Ascending aorta (tissue), 2 donors: ENCODE measurements at places on chromosomes 1 and 21.
A peak's percentile ranks its signal among the peaks of the same experiment; 100 is the strongest.

GRCh38 chr1:25619101-25619890 lies 2.7 kb downstream of the MAN1C1 start:
- no peak for DNase-seq

- no peak for DNase-seq
Observed at GRCh38 chr1:50516056-50516455, 92.8 kb upstream of the DMRTA2 start.

DNA sequence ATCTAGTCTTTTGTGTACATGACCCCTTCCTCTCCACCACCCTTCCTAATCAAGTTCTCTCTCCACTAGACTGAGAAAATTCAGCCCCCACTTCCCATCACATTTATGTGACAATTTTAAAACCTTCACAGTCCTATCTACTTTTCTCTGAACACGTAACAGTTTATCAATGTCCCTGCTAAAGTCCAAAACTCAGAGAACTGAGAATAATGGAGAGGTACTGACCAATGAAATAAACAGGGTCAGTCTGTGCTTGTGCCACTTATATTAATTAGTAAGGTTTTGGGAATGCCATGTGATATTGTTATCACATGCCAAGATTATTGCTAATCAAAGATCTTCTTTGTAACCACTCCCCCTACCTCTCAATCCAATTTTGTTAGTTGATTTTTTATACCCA lies 164.2 kb upstream of the KIAA0040 start:
- DNase-seq, result no peak

DNA sequence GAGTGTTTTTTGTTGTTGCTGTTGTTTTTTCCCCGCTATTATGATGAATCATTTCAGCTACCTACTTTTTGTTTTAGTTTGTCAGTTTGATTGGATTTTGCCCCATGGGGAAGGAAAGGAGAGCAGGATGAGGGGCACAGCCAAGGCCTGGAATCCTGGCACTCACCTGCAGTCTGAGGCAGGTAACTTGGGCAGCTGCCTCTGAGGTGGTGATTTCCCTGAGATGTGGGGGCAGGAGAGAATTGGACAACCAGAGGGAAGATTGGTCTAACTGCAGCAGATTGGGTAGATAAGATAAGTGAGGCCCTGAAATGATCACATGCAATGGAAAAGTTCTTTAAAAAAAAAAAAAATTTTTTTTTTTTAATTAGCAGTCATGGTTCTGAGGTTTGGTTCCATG lies 1.5 kb upstream of the LAX1 start:
- no peak for DNase-seq

DNA sequence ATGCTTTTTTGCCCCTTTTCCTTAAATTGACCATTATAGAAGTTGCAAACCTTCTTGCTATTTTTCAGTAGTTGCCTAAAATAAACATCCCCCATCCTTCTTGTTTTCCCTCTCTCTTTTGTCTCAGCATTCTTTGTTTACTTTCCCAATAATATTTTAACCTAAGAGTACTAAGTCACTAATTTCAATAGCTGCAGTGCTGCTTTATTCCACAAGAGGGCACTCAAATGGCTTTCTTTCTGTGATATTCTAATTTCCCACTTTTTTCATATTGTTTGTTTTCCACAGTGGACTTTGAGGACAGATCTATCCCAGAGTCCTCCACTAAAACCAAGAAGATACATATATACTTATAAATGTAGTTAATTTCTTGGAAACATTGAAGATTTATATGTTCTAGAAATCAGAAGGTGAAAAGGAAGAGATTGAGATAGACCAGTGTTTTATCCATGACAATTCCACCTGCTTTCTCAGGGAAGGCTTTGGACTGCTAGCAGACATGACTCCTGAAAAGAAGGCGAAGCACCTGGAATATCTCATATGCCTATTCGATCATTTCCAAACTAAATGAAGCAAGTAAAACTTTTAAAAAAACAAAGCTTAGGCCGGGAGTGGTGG lies 104.8 kb upstream of the GRIK1 start:
- no peak for DNase-seq

DNA sequence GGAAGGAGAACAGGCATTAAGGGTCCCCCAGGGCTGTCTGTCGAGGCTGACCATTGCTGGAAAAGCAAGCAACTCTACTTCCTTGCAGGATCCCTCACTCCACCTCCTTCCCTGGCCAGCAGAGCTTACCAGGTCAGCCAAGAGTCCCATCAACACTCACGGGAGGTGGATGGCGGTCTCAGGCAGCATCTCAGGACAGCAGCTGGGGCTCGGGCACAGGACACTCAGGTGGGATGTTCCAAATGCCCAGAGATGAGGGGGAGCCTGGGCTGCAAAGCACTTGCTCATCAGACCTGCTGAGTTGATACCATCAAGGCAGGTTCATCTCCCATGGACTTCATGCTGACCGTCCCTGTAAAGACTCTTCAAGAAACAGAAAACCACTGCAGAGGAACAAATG lies 559.8 kb downstream of the NPHP4 start:
- DNase-seq, result no peak

DNA sequence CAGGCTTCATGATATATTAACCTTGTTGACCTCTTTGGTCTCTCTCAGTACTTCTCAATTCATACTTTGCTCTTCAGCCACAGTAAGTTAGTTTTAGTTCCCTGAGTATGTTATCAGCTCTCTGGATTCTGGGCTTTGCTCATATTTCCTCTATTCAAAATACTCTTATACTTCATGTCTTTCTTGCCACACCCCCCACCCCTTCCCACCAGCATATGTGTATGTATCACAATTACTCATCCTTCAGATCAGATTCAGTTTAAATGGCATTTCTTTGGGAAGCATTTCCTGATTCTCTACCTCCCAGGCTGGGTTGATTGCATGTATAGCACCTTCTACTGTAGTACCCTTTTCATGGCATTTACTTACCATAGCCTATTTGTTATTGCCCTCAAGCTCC lies 28.3 kb downstream of the SLC30A7 start:
- no peak for DNase-seq

GRCh38 chr1:87403061-87403820 lies 74.6 kb downstream of the LMO4 start:
- DNase-seq, result no peak

DNA sequence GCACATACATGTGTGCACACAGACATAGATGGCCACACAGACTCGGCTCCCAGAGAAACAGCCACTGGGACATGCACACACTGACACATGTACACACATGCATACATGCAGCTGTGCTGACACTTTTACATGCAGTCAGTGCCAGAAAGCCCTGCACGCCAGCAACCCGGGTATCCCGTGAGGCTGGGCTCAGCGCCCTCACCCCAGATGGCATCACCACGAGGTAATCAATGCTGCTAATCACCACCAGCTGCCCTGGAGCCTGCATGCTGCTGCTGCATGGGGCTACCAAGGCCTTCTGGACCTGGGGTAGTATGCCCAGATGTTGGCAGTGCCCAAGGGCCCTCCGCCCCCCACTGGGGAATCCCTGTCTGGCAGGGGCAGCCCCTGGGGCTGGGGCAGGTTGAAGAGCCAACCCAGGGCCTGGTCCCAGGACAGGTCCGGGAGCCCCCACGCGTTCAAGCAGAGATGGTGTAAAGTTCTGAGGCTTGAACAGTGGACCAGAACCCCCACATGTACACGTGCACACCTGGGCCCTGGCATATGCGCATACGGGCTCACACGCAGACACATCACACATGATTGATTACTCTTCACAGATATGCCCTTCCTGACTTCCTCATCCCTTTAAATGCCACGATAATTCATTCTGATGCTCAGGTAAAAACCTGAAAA lies 2.7 kb upstream of the COL16A1 start:
- DNase-seq, result no peak

DNA sequence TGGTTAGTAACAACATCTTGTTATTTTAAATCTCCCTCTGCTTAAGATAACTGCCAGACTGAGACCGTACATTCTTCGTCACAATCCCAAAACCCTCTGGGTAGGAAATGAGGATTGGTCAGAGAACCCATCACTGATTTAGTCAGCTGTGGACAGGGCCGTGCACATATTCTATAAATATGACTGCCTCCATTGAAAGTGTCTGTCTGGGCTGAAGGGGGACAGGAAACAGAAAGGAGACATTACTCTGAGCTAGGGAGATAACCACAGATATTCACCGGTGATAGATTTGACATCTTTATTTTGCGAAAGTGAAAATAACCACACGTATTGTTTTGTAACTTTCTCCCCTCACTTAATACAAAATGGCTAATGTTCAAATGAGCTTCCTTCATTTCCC lies 36.9 kb upstream of the ST6GALNAC5 start:
- no peak for DNase-seq

DNA sequence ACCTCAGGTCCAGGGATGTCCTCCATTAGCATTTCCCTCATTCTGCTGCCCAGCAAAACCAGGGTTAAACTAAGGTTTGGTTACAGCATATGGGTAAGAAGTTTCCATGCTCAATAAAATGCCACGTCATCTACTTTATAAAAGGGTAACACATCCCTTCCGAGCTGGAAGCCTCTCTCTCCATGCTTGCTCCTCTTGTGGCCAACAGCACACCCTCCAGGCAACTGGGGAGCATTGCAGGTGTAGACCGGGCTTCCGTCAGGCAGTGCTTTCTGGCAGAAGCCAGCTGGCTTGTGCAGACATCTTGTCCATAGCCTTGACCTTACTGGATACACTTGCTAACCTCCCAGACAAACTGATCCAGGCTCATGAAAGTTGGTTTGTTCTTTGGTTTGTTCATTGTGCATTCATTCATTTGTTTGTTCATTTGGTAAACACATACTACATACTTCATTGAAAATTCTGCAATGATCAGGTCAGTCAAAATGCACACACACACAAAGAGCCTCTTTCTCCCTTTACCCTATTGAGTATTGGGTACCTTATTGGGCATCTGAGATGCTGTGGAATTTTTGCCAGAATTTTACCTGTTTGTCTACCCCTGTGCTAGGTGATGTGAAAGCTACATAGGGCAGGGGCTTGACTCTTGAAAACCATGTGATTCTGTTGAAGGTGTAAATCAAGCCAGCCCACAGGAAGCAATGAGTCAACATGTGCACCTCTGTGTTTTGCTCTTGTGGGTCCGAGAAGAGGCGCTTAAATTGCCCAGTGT lies 422.8 kb downstream of the CAMTA1 start:
- DNase-seq, result no peak

- DNase-seq, result no peak
Observed at GRCh38 chr1:182389619-182390047, 2.0 kb downstream of the GLUL start.

GRCh38 chr1:173733912-173734311 lies 19.1 kb downstream of the KLHL20 start:
- no peak for DNase-seq

DNA sequence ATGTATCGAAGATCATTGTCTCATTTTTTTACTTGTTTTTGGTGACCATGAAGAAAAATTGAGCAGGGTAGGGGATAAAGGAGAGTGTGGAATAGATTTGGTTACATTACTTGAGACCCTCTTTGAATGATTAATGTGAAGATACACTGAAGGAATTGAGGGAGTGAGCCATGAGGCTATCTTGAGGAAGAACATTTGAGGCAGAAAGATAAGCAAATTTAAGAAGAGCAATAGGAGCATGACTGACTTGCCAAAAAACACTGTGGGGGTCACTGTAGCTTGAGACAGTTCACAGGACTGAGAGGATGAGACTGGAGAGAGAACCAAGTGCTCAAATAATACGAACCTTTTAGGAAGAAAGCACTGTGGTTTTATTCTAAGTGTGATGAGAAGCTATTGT lies 43.1 kb upstream of the PTPRC start:
- no peak for DNase-seq

GRCh38 chr1:153598309-153599172 lies 14.4 kb downstream of the S100A16 start:
- DNase-seq, result no peak

- DNase-seq, result no peak
Observed at GRCh38 chr21:35953597-35953996, 106.7 kb downstream of the SETD4 start.

GRCh38 chr1:177960939-177961622 lies 8.8 kb downstream of the SEC16B start:
- DNase-seq, result no peak

DNA sequence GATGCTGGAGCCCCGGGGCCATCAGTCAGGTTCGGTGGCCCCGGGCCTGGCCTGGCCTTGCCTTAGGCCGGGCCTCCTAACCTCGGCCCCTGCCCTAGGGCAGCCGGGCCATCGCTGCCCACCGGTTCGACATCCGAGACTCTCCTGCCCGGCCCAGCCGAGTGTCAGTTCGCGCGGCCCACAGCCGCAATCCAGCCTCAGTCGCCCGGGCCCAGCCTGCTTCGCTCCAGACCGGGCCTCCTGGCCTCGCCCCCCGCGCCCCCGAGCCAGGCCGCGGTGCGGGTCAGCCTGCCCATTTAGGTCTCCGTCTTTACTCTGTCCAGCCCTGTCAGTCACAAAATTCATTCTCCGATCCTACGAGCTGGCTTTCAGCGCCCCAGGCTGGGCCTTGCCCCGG lies 777 bp downstream of the LRRC41 start:
- peak; percentile 64 for DNase-seq

DNA sequence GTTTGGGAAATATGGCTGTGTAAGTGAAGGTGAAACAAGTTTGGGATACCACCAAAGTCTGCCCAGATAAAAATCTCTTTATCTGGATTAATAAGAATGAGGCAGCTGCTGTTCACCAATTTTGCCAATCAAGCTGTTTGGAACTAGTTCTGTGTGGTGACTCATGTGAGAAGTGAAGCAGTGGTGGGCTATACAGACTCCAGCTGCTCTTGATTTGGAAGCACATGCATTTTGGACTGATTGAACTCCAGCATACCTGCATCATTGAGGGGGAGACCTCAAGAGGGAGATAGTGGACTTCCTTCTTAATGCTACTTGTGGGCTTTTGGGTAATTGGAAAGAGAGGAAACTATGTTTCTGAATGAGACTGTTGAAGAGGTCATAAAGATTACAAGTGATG lies 99.2 kb upstream of the B3GALT2 start:
- DNase-seq, result no peak

DNA sequence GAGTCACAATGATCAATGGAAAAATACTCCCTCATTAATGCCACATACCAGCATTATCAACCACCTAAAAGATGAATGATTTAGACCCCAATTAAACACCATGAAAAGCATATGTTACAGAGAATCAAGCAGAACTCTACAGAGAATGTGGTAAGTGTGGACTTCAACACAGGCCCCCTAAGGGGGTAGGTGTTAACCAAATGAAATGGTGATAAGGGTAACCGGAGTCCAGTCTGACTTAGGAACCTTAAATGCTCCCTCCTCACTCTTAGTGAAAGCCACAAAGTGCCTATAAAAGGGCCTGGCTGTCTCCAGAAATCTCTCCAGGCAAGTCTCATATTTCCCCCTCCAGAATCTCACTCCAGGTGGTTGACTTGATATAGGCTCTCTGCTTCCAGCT lies 149.2 kb upstream of the FOXD3 start:
- DNase-seq, result no peak

GRCh38 chr21:37636152-37636860 lies 269.7 kb downstream of the DYRK1A start:
- DNase-seq, result no peak

GRCh38 chr1:20191266-20191825 lies 5.0 kb upstream of the PLA2G2C start:
- no peak for DNase-seq
